ENCODE measurements at places on chromosomes 5 and 9.

GRCh38 chr9:69822116-69822750 is 1.6 kb downstream of the CFAP95 start:
- DNase-seq: peak; percentile 17

GRCh38 chr9:105425816-105426433 is 21.9 kb upstream of the FSD1L start:
- no peak for DNase-seq

DNA sequence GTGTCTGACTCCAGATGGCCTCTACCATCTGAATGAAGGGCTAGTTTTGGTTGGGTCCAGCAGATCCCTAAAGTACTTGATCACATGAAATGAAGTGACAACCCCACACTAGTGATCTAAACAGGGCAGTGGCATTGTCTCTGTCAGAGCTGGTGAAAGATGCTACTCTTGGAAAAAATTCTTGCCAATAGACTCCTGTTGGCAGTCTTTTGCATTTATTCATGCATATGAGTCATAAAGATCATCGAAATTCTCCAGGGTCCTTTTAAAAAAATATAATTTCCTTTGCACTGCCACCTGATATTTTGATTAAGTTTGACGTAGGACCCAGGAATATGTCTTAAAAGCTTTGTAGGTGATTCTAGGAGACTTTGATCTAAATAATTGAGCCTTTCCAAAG is 135.1 kb upstream of the ELL2 start:
- DNase-seq: no peak

- no peak for DNase-seq
These were observed 25.3 kb upstream of the LTC4S start for GRCh38 chr5:179768326-179769085.

DNA sequence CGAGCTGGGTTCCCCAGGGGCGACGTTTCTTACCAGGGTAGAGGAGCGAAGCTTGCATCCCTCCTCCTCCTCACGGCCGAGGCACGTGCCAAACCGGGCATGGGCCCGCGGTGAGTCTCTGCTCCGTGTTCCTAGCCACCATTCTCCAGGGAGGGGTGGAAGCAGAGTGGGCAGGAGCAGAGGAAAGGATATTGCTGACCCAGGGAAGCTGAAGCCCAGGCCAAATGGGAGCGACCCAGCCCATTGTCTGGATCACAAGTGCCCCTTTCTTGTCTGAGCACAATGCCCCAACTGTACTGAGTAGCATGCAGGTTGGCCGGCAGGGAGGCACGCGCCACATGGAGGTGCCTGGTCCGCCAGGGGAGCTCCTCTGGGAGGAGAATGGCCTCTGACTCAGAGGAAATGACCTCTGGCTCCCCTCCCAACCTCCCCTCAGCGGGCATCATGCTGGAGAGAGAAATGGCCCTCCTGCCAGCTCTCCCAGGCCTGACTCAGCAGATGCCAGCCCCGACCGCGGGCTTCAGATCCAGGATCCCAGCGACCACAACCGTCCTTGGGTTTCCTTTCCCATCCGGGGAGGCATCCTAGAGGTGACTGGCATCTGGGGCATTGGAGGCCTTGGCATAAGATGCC is 1.1 kb downstream of the PRR7 start:
- no peak for DNase-seq

All from AG04449 (cell line).